ENCODE measurements at places on chromosomes 7 and 10. TPM values are rescaled to one million over a fixed set of nuclear protein-coding genes. Genes with fewer than 3 reads are reported as not detected.

The JAKMIP3 gene
- polyA plus RNA-seq = 0.56 TPM

The MEIG1 gene
- 0.27 TPM for polyA plus RNA-seq

The ANKRD1 gene
- 49.5 TPM for polyA plus RNA-seq

The TSPAN12 gene
- polyA plus RNA-seq = 16.8 TPM

The SUFU gene
- polyA plus RNA-seq = 18.2 TPM

The ADRA2A gene
- polyA plus RNA-seq = 0.84 TPM

The MKX gene
- polyA plus RNA-seq = 0.10 TPM

The FBXO24 gene
- 1.6 TPM for polyA plus RNA-seq

The HIP1 gene
- 8.3 TPM for polyA plus RNA-seq

The CNTNAP2 gene
- 7.5 TPM for polyA plus RNA-seq

The SEM1 gene
- polyA plus RNA-seq = 288 TPM

The ZNF518A gene
- 16.2 TPM for polyA plus RNA-seq

The KEL gene
- 12.7 TPM for polyA plus RNA-seq

The POMZP3 gene
- polyA plus RNA-seq = 8.7 TPM

The FFAR4 gene
- 0.04 TPM for polyA plus RNA-seq

The OR2A7 gene
- polyA plus RNA-seq = 1.6 TPM

The CHN2 gene
- polyA plus RNA-seq = 12.3 TPM

The AKR1D1 gene
- polyA plus RNA-seq = 8.1 TPM

The STEAP4 gene
- not detected for polyA plus RNA-seq

The ITPRID1 gene
- polyA plus RNA-seq = 0.71 TPM

The NUPR2 gene
- polyA plus RNA-seq = not detected

The IRF5 gene
- not detected for polyA plus RNA-seq

The TRIM73 gene
- 6.7 TPM for polyA plus RNA-seq

The CHAT gene
- polyA plus RNA-seq = 0.88 TPM

The LSM5 gene
- 92.7 TPM for polyA plus RNA-seq

The TCF7L2 gene
- 34.1 TPM for polyA plus RNA-seq

The IFIT1B gene
- not detected for polyA plus RNA-seq

The TET1 gene
- polyA plus RNA-seq = 3.2 TPM

The ASZ1 gene
- polyA plus RNA-seq = 0.10 TPM

The CALHM2 gene
- polyA plus RNA-seq = 7.9 TPM

The EEF1AKMT2 gene
- 10.3 TPM for polyA plus RNA-seq

The C10orf62 gene
- polyA plus RNA-seq = not detected

The PRPS1L1 gene
- polyA plus RNA-seq = not detected

The NKX2-3 gene
- polyA plus RNA-seq = not detected

The HIPK2 gene
- polyA plus RNA-seq = 18.2 TPM

The PRRT4 gene
- 4.1 TPM for polyA plus RNA-seq

The VAX1 gene
- not detected for polyA plus RNA-seq

The FAM170B gene
- not detected for polyA plus RNA-seq

The HTRA1 gene
- polyA plus RNA-seq = 173 TPM

The TDRD1 gene
- polyA plus RNA-seq = not detected

The GPR26 gene
- polyA plus RNA-seq = not detected

The ZNF25 gene
- 2.2 TPM for polyA plus RNA-seq

The ZPBP gene
- polyA plus RNA-seq = not detected

The ADCY1 gene
- 1.3 TPM for polyA plus RNA-seq

Measured in hepatocyte (in vitro differentiated cells).